ENCODE measurements at places on chromosomes 3 and 15.
A peak's percentile ranks its signal among the peaks of the same experiment; 100 is the strongest.

DNA sequence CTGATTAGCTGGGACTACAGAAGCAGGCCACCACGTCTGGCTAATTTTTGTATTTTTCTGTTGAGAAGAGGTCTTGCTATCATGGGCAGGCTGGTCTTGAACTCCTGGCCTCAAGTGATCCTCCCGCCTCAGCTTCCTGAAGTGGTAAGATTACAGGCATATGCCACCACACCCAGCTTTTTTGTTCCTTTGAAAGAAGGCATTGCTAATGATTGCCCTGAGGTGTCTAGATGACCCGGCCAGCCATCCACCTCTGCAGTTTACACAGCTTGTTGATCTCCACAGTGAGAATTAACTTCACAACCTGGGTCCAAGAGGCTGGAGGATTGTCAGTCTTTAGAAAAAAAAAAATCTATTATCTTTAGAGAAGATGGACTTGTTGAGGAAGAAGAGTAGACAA, 58.7 kb downstream of the SMAD3 start:
- no peak for DNase-seq

DNA sequence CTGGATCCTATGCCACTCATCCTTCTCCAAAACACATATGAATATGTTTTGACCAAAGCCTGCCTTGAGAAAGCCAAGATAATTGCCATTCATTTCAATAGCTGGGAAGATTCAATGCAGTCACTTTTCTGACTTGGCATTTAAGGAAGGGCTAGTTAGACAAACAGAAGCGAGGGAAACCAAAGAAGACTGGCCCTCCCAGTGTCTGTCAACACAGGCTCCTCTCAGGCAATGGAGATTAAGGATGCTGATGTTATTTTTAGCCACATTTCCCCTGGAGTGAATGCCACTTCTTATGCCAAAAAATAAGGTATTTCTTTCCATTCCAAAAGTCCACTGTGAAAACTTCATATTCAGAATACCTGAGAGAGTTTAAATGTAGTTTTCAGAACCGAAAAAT, 101.7 kb downstream of the P3H2 start:
- DNase-seq, result no peak

DNA sequence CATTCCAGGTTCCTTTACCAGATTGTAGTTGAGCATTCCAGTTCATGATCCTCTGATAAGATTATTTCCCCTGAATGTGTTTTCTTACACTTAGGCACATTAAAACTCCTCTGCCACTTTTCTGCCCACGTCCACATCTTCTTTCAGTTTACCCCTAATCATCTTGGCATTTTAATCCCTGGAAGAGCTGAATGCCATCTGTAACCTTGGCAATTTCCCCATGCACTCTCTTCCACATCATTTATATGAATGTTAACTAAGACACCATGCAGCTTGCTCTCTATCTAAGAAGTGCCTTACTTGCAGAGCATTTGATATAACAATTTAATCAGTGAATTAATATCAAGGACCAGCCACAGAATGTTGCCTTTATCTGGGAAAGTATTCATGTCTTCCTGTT, 25.8 kb downstream of the TIMP4 start:
- no peak for DNase-seq

- no peak for DNase-seq
These were observed 20.9 kb upstream of the RBP1 start for GRCh38 chr3:139560411-139560810.

DNA sequence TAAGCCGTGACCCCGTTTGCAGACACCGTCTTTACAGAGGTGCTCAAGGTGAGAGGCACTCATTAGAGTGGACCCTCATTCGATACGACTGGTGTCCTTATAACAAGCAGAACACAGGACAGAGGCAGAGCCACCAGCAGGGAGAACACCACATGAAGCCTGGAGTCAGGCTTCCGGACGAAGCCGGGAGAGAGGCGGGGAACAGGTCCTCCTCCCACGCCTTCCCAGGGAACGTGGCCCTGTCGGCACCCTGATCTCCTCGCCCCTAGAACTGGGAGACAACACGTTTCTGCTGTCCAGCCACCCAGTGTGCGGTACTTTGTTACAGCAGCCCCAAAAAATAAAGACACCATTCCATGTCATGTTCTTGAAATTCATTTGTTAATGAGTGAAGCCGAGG, 33.6 kb downstream of the ZDHHC19 start:
- no peak for DNase-seq

DNA sequence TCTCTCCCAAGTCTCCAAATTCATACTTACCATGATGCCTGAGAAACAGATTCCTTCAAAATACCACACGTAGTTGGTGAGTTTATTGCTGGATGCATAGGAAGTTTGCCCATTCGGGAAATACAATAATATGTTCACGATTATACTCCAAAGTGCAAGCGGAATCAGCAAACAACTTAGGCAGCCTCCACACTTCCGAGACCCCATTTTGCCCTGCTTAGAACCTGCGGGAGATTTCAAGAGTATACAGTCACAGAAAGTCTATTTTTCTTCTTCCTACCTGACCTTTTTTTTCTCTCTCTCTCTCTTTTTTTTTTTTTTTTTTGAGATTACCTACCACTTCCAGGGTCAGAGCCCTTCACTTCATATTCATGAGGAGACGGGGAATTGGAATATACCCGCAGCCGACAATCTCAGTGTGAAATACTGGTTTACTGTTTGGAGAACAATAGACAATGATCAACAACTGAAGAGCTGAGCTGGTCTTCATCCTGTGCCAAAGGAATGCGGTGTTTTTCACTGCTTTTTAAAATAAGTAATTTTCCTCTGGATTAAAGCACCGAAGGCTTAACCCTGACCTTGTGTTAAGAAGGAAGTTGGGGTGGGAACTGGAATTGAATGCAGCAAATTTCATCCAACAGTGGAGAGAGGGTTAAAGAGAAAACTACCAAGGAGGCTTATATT, at the start of gene TM4SF18:
Gene TM4SF18, minus strand, starts transcription at position 461 of the 684 bp plus-strand sequence. Its CDS starts 254 bp downstream, at position 207.
- no peak for DNase-seq

- DNase-seq, result no peak
These were observed 129.7 kb upstream of the SMAD3 start for GRCh38 chr15:66935688-66936087.

- DNase-seq, result no peak
These were observed 760.8 kb upstream of the CFAP20DC start for GRCh38 chr3:59810606-59811005.

DNA sequence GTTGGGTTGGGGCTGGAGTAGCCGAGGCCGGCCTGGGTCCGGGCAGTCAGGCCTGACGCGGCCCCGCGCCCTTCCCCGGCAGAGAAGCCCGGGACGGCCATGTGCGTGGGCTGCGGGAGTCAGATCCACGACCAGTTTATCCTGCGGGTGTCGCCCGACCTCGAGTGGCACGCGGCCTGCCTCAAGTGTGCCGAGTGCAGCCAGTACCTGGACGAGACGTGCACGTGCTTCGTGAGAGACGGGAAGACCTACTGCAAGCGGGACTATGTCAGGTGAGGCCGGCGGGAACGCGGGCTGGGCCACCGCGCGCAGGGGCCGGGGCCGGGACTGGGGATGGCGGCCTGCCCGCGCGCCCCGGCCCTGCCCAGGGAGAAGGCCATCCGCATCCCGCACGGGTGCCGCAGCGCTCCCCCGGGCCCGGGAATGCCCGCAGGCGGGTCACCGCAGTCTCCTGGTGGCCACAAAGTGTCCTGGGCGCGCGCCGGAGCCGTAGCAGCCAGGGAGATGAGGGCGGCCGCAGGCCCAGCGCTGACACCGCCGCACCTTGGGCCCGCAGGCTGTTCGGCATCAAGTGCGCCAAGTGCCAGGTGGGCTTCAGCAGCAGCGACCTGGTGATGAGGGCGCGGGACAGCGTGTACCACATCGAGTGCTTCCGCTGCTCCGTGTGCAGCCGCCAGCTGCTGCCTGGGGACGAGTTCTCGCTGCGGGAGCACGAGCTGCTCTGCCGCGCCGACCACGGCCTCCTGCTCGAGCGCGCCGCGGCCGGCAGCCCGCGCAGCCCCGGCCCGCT, 1.3 kb downstream of the ISL2 start:
- DNase-seq, result peak; percentile 43
